ENCODE measurements at places on chromosomes 6 and 20. TPM values are rescaled to one million over a fixed set of nuclear protein-coding genes. Genes with fewer than 3 reads are reported as not detected.

DNA sequence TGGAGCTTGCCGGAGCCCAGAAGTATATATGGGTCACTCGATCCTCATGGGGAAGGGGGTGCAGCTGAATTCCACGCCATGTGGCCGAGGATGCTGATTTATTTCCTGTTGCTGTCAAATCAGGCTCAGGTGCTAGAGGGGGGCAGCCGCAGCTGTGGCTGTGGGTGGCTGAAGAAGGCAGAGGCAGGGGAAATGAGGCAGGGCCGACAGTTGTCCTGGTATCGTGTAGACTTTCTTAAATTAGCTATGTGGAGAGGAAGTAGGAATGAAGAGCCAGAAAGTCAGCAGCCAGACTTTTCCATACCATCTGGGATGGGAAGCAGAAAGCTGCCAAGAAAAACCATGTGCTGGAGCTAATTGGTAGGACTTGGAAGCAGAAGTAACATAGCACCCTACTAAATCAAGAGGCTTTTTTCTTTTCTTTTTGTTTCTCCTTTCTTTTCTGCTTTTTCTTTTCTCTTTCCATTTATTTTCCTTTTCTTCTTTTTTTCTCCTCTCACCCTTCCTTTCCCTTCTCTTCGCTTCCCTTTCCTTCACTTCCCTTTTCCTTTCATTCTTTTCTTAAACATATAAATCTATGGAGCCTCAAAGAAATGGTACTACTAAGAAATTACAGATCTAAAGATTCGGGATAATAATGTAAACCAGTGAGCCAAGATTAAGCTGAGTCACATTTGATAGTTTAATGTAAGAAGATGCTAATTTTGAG, 90.6 kb upstream of the CD83 start:
- DNase-seq, result no peak

Gene SLC17A3
- total RNA-seq, result 0.26 TPM

Gene CDH22
- not detected for total RNA-seq

DNA sequence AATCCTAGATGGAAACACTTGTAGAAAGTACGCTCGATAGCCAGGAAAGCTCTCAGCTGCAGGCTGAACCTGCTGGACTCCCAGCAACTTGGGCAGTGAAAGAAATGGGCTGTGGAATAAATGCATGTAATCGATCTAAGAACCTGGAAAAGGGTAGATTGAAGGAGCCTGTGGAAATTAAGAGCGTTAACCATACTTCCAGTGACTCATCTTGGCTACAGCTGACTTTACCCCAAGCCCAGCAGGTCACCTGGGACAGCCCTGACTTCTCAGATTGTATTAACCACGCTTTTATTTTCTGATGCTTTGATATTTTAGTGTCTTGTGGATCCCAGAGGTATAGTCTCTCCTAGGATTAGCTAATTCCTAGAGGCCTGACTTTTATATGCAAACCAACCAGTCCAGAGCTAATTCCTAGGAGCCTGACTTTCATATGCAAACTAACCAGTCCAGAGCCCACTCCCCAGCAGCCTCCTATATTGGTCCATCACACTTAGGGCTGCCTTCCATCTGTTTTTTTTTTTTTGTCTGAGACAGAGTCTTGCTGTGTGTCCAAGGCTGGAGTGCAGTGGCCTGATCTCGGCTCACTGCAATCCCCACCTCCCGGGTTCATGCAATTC, 86.3 kb downstream of the GMPR start:
- no peak for DNase-seq

GRCh38 chr6:158290659-158291058, 21.6 kb upstream of the TULP4 start:
- DNase-seq, result peak; percentile 87

GRCh38 chr6:109000289-109000688, 94.4 kb downstream of the SESN1 start:
- no peak for DNase-seq

- DNase-seq, result no peak
Observed at GRCh38 chr6:18359237-18359885, 27.8 kb upstream of the RNF144B start.

Gene TCF19
- 100 TPM for total RNA-seq

DNA sequence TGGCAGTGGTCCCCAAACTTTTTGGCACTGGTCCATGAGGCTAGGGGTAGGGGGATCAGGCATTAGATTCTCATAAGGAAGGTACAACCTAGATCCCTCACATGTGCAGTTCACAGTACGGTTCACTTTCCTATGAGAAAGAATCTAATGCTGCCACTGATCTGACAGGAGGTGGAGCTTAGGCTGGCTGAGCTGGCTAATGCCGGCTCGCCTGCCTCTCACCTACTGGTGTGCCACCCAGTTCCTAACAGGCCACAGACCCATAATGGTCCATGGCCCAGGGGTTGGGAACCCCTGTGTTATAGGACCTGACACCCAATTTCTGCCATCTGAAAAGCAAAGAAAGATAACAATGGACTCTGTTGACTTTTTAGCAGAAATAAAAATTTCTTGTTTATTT, 199.6 kb downstream of the GMPR start:
- DNase-seq, result peak; percentile 72

Gene ULBP3
- 2.1 TPM for total RNA-seq

DNA sequence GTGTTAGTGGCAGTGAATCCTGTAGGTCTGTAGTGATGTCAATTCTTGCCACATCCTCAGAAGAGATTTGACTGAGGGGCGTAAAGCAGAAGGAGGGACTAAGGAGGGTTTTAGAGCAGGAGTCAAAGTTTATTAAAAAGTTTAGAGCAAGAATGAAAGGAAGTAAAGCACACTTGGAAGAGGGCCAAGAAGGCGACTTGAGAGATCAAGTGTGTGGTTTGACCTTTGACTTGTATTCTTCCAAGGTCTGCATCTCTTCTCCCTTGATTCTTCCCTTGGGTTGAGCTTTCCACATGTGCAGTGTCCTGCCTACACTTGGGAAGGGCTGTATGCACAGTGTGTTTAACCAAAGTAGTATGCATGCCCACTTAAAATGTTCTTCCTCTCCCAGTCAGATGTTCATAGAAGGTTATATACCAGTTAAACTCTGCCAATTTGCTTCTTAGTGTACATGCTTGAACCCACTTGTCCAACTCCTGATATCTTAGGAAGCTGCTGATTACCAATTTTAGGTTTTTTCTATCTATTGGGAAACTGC, 627.6 kb downstream of the MMUT start:
- no peak for DNase-seq

Gene MOCS1
- not detected for total RNA-seq

GRCh38 chr6:119384444-119384843, 34.9 kb upstream of the MAN1A1 start:
- DNase-seq, result no peak

GRCh38 chr6:138106665-138107077, 548 bp downstream of the PERP start:
- DNase-seq, result no peak

- DNase-seq, result peak; percentile 74
Observed at GRCh38 chr6:151372164-151372563, 19.2 kb downstream of the ZBTB2 start.

Gene PTK6
- total RNA-seq, result 0.53 TPM

DNA sequence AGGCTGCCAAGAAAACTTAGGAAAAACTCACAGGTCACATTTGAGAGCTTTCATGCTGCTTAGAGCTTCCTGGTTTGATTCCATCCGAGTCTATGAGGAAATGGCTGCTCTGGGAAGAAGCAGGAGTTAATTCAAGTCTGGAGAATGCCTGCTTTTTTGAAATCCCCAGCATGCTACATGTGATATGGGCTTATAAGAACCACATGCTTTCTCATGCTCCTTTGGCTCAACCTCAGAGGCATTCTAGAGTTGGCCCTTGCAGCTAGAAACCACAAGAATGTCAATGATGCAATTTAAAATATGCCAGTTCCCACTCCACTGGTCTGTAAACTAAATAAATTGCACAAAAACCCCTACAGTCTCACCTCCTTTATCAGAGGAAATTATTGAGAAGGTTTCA, 142.9 kb upstream of the OLIG3 start:
- no peak for DNase-seq

GRCh38 chr6:142304241-142304640, 2.4 kb downstream of the ADGRG6 start:
- no peak for DNase-seq

DNA sequence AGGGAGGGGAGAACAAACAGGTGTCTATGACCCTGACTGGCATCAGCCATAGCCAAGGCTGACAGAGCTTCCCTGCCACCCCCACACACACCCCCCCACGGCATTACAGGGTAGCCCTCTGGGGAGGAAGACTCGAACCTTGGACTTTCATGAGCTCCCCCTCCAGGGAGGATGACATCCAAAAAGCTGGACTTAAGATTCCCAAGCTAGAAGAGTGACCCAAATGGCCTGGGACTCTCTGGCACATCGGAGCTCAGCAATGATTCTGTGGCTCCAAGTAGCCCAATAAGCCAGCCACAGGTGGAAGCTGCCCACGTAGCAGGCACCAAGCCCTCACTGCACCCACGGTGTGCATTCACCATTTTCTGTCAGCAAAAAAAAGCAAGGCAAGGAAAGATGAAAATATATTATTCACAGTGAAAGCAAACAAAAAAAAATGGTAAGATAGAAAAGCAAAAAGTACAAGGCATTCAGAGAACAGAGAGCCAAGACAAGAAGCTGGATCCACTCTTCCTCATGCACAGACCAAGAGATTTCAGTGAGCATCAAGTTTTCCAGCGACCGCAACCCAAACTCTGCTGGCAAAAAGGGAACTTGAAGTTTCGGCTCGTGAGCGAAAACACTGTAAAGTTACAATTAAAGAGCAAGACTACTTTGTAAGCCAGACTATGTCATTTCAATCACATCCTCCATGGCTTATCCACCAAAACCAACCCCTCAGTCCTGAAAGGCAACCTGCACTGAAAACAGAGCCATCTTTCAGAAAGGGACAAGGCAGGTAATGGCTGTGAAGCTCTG, 10.9 kb downstream of the JAG1 start:
- DNase-seq, result no peak

- no peak for DNase-seq
Observed at GRCh38 chr6:115982453-115982852, 78.2 kb downstream of the FRK start.

- DNase-seq, result no peak
Observed at GRCh38 chr6:95866732-95867131, 149.0 kb upstream of the FUT9 start.

Gene BNIP5
- total RNA-seq, result not detected

DNA sequence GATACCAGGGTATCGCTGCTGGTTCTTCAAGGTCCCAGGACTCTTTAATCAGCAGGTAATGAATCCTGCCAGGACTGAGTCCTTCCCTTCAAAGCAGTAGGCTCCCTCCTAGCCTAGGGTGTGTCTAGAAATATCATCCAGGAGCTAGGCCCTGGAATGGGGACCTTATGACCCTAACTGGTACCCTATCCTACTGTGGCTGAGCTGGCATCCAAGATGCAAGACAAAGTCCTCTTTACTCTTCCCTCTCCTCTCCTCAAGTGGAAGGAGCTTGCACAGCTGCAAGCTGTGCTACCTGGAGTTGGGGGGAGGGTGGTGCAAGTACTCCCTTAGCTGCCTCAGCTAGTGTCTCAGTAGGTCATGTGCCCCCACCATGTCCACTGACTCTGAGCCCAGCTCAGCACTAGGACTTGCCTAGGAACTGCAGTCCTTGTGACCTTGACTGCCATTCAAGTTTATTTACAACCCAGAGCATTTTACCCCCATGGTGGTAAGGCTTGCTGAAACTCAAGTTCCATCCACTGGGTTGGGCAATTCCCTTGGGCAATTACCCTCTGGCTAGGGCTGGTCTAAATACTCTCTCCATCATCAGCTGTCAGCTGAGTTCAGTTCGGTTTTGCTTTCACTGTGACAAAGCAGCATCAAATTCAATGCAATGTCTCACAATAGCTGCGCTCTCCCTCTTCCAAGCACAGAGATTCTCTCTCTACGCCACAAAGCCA, 48.4 kb upstream of the TOP1 start:
- DNase-seq, result peak; percentile 34
